Activated CD8-positive, alpha-beta memory T cell treated with anti-CD3 and anti-CD28 coated beads, Interleukin-2, amount 50 U/mL, for 48 hours (primary cell): ENCODE measurements at places on chromosomes 2 and 18.

DNA sequence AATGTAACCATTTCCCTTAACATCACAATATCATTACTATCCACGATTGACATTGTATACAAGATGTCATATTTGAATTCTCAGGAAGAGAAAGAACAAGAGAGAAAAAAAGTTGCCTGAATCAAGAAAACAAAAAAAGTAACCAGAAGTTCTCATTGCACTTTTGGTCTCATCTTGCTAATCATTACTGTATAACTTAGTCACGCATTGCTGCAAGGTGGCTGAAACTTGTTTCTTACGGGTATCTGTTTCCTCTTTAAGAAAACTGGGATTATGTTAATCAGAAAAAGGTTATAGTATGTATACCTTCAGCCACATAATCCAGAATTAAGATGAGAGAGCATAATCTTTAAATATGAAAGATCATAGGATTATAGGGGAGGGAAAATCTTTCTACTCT is 639.7 kb upstream of the SYT4 start:
- DNase-seq: no peak

GRCh38 chr18:43013486-43013885 is 102.0 kb downstream of the RIT2 start:
- no peak for DNase-seq

GRCh38 chr2:20423847-20424246 is 23.0 kb upstream of the RHOB start:
- DNase-seq: peak; percentile 36

DNA sequence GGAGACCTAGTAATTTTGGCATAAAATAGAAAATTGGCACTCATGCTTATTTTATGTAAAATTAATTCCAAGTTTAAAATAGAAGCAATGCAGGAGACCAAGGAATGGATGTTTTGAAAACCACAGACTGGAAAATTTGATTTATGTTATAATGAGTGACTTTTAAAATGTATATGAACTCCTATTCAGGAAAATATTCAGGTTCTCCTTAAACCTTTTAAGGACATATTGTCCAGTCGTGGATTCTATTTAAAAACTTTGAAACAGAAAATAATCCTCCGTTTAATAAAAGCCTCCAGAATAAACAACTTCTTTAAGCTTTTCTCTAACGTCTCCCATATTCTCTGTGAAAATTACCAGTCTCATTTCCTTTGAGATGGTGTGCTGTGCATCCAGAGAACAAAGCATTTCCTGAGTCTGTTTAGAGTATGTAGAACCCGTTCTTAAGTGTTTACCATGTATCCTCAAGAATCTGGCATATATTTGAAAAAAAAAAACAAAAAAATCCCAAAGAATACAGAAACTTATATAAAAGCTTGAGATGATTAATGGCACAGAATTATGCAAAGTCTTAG is 8.6 kb upstream of the YES1 start:
- no peak for DNase-seq

DNA sequence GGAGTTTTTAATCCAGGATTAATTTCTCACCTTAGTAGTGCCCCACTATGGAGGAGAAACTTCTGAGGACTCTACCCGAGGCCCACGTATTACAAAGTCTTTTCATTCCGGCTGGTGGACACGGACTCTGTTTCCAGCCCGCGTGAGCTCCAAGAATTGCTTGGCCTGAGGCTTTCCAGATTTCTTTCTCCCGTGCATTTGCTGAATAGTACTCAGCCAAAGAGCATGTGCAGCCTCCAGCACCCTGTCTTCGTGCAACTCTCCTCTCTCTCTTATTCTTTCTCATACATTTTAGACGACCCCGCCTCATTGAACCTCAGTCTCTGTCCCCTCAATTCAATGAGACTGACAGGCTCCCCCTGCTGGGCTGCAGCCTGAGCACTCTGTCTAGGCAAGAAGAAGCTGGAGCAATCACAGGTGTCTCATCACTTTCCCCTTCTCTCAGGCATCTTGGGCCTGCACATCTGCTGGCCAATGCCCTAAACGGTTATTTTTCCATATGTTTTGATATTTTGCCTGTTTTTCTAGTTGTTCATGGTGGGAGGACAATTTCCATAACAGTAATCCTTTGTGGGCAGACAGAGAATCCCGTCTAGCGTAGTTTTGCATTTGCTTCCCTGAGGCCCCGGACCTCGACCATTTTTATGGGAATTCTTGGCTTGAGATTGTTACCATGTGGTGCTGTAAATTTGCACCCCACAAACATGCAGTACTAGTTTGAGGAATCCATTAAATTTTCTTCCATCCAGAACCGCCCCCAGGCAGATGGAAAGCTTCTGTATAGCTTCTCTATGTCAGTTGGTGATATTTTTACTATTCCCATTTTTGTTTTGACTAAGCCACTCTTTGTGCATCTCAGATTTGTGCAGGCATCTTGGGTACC is 50.1 kb upstream of the LPIN2 start:
- DNase-seq: peak; percentile 77
